Stimulated activated CD4-positive, alpha-beta T cell treated with anti-CD3 and anti-CD28 coated beads, Interleukin-2, amount 100 ng/mL, for 4 hours (primary cell): ENCODE measurements at places on chromosomes 4 and X.

- no peak for DNase-seq
Observed at GRCh38 chr4:81963015-81963762, 410.6 kb downstream of the HNRNPD start.

- DNase-seq: no peak
Observed at GRCh38 chrX:151973851-151974335, 583 bp downstream of the GABRE start.

DNA sequence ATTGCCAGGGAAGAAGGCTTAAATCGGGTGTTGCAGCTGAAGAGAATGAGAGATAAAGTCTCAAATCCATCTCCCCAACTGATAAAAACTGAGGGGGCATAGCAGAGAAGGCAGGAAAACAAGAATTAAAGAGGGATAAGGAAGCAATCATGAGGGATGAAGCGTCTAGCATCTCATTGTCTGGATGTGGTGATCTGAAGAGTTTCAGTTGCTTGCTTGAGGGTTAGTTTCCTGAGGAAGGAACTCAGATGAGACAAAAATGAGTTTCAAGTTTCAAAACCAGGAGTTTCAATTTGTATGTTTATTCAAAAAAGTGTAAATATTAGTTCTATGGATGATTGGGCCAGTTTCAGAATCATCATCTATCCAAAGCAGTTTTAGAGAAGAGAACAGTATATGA is 496.9 kb downstream of the RAB28 start:
- DNase-seq: no peak

- no peak for DNase-seq
Observed at GRCh38 chrX:44506678-44507077, 36.0 kb downstream of the FUNDC1 start.

DNA sequence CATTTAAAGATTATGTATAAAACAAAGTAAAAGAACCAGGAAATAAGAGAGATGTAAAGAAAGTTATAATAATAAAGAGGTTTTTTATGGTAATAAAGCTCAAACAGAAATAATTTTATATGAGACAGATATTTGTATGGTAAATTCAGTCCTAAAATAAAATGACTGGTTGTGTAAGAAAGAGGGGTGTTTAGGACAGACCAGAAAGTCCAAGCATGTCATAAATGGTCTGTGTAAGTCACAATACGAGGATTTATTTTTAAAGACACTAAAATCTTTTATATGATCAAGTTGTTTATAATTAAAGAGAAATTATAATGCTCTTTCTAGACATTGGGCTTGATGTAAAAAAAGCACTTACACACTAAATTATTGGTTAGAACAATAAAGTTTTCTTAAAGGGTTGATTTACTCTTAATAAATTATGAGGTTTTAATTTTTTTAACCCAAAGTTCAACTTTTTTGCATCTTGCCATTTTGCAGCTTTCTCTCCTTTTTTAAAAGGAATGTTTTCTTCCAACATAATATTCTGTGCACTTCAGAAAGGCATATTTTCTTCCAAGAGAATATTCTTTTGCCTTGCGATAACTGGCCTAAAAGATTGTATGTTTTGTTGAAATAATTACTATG is 61.9 kb upstream of the TCEAL2 start:
- no peak for DNase-seq

DNA sequence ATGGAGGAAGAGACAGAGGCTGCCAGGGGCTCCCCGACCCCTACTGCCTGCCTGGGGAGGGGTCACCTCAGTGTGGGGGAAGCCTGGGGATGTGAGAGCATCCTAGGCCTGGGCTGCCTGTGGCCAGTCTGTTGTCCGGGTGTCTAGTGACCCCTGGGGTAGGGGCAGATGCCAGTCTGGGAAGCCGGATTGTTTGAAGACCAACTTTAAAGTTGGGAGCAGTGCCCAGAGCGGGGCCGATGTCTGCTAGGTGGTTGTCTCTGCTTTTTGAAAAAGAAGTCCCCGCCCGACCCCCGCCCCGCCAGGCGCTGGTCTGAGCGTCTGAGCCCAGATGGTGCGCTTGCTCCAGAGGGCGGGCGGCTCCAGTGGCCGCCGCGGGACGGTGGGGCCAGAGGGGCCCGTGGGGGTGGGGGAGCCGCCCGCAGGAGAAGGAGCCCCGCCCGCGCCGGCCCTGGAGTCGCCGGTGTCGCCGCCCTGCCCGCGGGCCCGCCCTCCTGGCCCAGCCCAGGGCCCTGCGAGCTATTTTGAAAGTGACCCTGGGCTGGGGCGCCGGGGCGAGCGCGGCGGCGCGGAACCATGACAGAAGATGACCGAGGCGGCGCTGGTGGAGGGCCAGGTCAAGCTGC is at the start of gene DOK7:
DOK7 (plus strand) TSS at position 517 of the 626 bp plus-strand sequence; CDS start at position 587, 70 bp downstream.
- DNase-seq: no peak

GRCh38 chrX:16646366-16647138 is 3.4 kb upstream of the S100G start:
- DNase-seq: no peak

GRCh38 chr4:169283114-169283509 is 12.4 kb upstream of the SH3RF1 start:
- DNase-seq: no peak

DNA sequence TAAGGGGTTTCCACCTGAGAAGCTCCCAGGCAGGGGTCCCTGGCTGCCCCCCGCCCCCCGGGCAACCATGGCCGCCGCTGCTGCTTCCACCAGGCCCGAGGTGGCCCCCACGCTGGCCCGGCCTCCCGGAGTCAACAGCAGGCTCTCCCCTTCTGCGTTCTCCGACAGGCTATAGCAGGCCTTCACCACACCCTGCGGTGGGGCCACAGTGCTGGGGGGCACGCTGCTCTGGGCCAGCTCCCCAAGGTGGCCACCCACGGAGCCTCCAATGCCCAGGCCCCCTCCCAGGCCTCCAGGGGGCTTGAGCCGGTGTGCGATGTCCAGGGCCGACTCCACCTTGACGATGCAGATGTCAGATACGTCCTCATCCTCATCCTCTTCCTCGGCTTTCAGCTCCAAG is 72.5 kb downstream of the UBE2K start:
- no peak for DNase-seq

- DNase-seq: no peak
Observed at GRCh38 chr4:74294681-74295080, 13.6 kb upstream of the EPGN start.

DNA sequence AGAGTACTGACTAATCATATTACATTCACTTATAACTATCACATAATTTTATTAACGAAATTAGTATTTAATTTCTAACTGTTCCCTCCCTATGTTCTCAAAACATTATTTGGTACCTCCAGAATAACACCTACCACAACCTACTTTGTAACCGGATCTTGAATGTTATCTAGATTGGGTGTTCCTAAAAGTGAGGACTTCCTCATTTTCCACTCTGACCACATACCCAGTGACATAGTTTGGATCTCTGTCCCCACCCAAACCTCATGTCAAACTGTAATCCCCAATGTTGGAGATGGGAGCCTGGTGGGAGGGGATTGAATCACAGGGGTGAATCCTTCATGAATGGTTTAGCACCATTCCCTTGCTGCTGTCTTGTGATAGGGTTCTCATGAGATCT is 21.8 kb downstream of the NR3C2 start:
- no peak for DNase-seq

- no peak for DNase-seq
Observed at GRCh38 chr4:26035921-26036320, 121.9 kb downstream of the SMIM20 start.

GRCh38 chr4:101280866-101281600 is 66.3 kb downstream of the PPP3CA start:
- DNase-seq: no peak

- no peak for DNase-seq
Observed at GRCh38 chrX:50066318-50066937, 134.4 kb downstream of the AKAP4 start.

DNA sequence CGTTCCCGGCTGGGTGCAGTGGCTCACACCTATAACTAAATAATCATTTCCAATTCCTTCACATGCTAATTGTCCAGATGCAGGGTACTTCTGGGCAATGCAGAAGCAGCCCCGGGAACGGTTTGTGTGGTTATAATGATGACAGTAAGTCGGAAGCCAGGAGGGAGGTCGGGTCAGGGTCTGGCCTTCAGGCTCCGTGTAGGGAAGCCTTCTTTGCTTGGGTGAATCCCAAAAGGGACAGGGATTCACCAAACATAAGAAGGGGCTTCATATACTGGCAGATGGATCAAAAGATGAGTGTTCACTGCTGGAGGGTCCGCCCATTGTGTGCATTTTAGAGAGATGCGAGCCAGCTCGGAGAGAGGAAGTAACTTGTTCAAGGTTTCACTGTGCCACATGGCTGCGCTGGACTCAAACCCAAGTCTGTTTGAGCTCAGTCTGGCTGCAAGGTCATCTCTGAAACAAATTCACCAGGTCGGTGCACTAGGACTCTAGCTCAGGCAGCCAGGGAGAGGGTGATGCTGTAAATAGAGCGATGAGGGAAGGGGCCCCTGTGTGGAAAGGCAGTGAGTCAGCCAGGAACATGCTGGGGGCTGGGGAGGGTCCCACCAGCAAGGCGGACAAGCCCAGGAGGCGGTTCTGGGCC is 4.8 kb upstream of the KIAA0232 start:
- no peak for DNase-seq

GRCh38 chrX:98956014-98956413 is 1454.1 kb downstream of the PCDH19 start:
- no peak for DNase-seq

DNA sequence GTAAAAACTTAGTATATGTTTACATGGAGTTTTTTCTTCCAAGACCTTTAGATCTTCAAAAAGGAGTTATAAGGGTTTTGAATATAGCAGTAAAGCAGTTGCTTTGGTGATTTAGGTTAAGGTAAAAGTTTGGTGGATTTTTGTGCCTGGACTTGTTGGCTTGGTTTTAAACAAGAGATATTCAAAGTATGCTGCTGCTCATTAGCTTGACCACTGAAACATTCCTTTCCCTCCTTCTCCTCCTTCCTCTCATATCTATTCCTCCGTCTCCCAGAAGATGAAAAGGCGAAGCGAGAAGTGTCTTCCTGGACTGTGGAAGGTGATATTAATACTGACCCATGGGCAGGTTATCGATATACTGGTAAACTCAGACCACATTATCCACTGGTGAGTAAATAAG is 38.4 kb downstream of the METAP1 start:
- DNase-seq: no peak

GRCh38 chr4:123559955-123560871 is 163.6 kb downstream of the SPRY1 start:
- DNase-seq: no peak

GRCh38 chr4:34193451-34194154 is 2050.7 kb downstream of the ARAP2 start:
- DNase-seq: no peak

DNA sequence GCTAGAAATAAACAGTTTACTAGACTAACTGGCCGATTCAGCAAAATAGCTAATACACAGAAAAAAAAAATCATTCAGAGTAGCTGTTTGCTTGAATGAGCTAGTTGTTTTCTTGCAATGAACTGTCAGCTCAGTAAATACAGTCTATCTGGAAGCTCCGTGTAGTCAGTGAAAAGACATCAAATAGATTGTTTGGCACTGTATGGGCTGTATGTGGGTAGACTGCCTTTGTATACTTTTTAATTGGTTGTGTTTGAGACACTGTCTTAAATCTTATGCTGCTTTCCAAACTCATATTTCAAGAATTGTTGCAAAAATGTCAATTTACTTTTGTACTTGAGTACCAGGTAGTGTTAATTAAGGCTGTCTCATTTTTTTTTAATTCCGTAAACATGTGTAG is 61.6 kb upstream of the GPR174 start:
- no peak for DNase-seq

- no peak for DNase-seq
Observed at GRCh38 chrX:46260499-46260898, 284.7 kb downstream of the ZNF674 start.

DNA sequence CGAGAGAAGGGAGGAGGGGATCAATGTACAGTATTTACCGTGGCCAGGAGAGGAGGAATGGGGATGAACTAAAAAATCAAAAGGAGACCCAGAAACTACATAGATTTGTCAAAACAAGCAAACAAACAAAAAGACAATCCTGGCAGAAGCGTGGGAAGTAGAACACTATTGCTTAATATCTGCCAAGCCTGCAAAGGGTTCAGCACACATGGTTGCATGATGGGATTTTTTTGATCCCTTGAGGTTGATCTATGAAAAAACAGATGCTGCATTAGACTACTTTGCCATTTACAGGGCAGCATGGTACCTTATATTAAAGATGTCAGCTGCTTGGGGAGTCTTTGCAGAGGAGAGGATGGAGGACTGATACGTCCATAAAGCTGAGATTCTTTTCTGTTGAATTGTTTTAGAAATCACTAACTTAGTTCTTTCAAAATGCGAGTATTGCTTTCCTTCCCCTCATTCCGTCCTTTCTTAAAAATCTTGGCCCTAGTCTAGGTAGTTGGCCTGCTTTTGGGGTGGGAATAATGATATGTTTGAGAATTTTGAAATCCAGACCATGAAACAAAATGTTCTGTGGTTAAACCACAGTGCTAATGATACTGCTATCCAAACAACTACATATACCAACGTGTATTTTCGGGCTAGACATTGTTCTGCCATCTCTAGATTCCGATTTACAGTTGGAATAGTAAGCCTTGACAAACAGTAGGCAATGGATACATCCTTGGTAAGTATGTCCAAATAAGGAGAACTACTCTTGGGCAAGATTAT is 39.6 kb upstream of the TMEM150C start:
- DNase-seq: no peak

DNA sequence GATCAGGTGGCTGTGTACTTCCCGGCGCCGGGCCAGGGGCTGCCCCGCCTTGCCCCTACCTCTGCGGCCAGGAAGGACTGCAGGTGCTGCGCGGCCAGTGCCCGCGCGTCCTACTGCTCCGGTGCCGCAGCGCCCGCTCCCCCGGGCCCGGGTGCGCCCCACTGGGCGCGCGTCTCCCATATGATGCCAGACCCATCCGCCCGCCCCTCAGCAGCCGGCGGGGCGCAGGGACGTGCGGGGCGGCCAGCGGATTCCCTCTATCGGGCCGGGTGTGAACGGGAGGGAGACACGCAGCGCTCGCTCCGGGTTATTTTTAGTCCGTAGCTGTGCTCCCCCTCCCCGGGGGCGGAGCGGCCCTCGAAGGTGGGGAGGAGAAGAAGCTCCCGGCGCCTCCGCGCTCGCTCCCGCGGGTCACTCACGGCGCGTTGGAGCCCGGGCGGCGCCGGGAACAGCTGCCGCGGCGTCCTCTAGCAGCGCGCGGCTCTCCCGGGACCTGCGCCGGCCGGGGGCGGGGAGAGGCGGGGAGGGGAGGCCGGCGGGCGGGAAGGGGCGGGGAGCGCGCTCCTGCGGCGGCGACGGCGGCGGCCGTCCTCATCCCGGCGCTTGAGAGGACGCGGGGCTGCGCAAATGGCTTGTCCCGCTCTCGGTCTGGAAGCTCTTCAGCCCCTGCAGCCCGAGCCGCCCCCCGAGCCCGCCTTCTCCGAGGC is 103.6 kb downstream of the UCHL1 start:
- no peak for DNase-seq

GRCh38 chr4:40461879-40462278 is 126.7 kb downstream of the CHRNA9 start:
- no peak for DNase-seq

DNA sequence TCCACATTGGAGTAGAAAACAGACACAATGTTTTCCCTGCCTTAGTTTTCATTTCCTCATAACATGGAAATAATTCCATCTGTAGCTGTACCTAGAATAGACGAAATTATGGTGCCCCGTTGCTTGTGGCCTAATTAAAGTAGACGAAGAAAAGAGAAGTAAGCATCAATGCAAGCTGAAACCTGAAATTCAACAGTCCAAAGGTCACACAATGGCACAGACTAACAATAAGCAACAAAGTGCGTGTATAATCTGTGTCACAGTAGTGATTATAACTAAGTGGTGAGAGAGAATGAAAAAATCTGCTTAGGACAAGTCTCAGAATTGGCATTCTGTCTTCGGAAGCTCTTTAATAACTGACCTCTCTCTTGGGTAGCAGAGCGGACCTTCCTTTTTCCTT is 24.3 kb downstream of the MAGEB17 start:
- no peak for DNase-seq
